Psoas muscle (tissue), 8 donors: ENCODE measurements at places on chromosomes 7 and 10.
A peak's percentile ranks its signal among the peaks of the same experiment; 100 is the strongest.

- no peak for DNase-seq
Observed at GRCh38 chr7:69674701-69675182, 76.5 kb downstream of the AUTS2 start.

DNA sequence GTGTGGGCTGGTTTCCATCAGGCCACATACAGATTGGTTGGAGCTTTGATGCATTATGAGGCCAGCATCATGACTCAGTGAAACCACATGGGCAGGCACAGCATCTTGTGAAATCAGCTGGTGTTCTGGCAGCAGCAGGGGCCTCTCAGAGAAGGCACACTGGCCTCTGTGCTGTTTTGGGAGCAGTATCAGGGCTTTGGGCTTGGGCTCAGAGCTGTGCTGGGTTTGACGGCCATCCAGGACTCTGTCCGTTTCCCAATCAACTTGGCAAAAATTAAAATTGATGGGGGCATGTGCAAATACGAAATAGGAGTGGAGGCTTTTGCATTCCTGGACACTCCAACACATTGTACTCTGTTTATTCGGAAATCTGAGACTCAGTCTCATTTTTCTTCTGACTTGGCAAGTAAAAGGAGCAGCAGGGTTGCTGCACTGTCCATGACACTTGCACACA lies 190.9 kb downstream of the BMPER start:
- DNase-seq, result peak; percentile 88

DNA sequence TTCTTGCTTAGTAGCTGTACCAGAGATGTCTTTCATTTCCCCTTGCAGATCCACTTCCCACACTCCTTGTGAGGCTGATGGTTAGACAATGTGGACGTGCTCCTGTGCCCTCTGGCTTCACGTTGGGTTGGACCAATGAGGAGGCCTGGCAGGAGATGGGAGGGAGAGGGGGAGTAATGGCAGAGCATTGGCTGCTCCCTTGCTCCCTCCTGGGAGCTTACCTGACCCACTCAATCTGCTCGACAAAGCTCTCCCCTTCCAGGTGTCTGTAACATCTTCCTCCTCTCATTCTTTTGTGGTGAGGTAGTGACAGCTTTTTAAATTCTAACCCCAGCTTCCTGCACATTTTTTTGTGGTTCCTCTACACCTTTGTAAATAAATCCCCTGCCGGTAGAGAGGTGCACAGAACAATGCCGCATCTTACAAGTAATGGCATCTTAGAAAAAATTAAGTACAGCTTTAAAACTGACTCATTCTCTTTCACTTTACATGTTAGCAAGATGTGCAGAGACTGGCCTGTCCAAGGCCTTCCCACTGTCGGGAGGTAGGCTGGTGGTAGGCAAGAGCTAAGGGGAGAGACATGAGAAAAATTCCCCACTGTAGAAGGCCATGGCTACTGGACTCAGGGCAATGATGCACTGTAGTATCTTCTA lies 134.3 kb downstream of the HTR7 start:
- no peak for DNase-seq

- no peak for DNase-seq
Observed at GRCh38 chr7:120442838-120443237, 169.9 kb downstream of the KCND2 start.

- no peak for DNase-seq
Observed at GRCh38 chr7:31778296-31778695, 91.3 kb downstream of the PPP1R17 start.

DNA sequence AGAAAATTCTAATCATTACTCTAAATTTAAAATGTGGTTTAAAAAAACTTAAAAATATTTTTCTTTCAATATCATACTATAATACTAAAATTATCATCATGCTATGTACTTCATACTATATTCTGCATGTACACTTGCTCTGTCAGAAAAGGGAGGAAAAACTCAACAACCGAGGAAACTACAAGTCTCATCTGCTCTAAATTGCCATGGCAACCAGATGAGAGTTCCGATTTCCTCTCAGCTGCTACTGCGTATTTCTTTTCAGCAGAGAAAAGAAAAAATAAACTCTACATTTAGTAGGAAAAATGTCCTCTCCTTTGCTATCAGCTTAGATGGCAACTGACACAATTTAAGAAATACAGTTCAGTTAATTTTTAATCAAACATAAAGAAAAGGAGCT lies 178.9 kb downstream of the SRPK2 start:
- DNase-seq, result no peak

- DNase-seq, result no peak
Observed at GRCh38 chr7:30937416-30937815, 25.8 kb downstream of the AQP1 start.

DNA sequence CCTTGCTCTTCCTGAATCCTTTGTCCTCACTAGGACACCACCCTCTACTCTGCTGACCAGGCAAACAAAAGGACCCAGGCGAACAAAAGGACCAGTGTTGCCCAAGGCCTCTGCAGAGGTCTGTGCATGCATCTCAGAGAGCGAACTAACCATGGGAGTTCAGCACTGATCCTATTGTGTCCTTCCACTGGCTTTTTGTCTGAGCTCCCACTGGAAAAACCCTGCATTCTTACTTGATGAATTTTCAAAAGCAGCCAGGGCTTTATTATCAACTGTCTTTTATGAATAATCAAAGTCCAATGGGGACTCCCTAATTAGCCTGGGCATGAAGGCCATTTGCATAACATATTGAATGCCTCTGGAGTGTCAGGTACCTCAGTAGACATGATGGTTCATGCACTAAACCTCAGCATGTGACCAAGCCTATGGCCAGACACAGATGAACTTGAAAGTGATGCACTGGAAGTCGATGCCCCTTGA lies 140.6 kb downstream of the KCNMA1 start:
- DNase-seq, result no peak

GRCh38 chr10:33386926-33387325 lies 52.5 kb upstream of the NRP1 start:
- no peak for DNase-seq

DNA sequence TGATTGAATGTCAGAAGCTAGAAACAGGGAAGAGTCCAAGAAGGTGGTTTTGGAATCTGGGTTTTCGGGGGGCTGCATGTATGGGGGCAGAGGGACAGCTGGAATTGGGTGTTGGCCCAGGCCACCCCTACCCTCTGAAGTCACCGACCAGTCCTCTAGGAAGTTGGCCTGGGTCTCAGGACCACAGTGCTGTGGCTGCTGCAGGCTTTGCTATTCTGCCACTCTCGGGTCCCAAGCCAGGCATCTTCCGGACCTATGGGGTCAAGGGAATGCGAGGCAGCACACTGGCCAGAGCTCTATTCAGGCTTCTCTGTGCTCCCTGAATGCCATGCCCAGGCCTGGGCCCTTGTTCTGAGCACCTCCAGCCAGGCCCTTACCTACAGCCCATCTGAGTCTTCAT lies 13.2 kb downstream of the FGF8 start:
- no peak for DNase-seq

DNA sequence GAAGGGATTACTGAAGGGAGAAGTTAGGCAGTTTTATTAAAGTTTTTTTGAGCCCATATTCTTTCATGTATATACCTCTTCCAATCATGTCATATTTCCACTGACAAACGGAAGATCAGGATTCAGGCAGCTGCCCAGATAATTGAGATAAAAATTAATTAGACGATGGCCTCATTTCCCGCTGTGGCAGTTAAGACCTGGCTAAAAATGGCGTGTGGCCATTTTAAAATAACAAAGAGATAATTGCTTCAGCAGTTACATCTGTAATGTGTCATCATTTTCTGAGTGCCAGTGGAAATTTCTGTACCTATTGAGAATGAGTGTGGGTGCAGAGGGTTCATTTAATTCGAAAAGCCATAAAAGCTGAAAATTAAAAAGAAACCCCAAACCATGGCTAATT lies 215.1 kb downstream of the STK31 start:
- DNase-seq, result no peak

DNA sequence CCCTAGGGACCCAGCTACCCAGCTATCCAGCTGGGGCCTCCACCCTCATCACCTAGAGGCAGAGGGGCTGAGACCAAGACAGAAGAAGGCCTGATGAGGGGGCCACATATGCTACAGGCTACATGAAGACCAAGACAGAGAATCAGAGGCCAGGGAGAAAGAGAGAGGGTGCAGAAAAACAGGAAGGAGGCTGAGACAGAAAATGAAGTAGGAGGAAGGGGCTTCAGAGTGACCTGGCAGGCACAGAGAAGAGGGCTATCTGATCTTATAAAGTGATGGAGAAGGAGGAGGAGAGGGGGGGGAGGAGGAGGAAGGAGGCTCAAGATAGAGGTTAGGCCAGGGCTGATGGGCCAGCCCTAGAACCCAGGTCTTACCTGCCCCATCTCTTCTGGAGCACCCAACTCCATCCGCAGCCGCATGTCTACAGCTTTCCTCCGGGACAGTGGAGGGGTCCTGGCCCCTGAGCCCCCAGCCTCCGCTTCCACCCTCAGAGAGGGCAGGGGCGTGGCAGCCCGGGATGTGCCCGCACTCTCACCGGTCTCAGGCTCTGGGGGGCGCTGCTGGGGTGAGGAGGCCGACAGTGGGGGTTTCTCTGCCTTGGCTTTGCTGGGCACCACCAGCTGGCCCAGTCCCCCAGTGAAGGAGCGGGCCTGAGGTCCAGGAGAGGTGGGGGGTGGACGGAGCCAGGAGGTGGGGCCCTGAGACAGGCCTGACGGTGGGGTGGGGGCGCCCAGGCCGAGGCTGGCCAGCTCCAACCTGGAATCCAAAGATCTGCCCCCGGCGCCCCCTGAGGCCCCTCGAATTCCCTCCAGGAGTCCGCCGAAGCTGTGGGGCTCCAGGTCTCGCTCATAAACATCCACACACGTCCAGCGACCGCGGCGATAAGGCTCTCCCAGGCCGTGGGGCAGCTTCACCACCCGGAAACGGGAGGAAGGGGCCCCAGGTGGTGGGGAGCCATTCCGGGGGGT lies 1.8 kb downstream of the TSC22D4 start:
- DNase-seq, result no peak

GRCh38 chr10:107718864-107719263 lies 554.4 kb upstream of the SORCS1 start:
- no peak for DNase-seq

- DNase-seq, result no peak
Observed at GRCh38 chr7:141840708-141841107, 577 bp downstream of the PRSS37 start.

DNA sequence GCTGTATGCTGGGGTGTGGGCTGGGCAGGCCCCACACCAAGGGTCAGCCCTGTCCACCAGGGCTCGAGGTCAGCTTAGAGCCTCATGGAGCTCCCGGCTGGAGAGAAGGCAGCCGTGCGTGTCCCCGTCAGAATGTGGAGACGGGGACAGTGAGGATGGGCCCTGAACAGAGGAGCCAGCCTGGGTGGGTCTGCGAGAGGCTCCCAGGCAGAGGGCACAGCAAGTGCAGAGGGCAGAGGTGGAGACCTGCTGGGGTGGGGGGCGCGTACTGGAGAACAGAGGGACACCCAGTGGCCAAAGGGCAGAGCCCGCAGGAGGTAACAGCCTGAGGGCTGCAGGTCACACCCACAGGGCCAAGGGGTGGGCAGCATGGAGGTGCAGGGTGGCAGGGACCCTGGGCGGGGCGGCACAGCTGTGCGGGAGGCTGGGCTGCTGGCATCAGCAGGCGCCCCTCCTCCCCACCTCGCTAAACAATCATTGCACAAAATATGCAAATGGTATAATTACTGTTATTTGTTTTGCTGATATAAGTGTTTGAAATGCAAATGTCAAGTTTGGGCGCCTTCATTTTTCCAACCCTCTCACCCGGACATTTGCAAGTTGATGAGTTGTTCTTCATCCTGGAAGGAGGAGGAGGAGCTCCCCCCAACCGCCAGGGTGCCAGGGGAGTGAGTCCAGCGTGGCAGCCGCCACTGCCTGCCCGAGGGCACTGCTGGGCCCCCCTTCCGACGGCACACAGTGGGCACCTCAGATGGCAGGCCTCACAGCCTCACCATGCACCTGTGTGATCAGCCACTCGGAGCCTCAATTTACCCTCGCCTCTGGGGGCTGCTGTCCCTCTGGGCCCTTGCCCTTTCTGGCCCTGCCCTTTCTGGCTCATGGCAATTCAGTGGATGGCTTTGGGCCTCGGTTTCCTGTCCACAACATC lies 35.0 kb downstream of the ELFN1 start:
- DNase-seq, result no peak

DNA sequence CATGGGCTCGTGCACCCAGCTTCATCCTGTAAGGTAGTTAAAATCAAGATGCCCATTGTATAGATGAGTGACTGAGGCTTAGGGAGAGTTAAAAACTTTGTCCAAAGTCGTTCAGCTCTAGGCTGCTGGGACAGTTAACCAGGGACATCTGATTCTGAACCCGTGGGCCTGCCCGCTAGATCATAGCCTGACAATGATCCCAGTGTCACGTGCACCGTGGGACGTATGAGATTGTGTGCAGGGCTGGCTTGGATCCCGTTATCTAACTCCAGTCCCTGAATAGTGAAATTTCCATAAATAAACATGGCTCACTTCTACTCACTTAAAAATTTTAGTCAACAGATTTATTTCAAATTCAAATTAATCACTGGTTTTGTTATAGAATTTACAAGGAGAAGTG lies 24.9 kb downstream of the C10orf120 start:
- DNase-seq, result no peak

DNA sequence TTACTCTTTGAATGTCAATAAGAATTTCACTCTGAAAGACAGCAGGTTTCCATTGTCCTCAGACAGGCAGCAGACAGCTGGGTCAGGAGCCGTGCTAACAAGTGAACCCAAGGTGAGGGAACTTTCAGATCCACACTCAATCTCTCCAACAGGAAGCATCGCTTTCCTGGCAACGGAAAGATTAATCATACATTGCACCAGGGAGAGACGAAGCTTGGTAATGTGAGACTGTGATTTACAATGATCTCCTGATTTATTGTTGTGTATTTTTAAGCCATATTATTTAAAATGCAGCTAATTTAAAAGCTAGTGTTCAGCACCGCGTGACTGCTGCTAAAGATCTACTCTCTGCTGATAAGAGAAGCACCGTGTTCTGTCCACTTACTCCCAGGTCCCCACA lies 17.5 kb upstream of the NOM1 start:
- DNase-seq, result no peak

- DNase-seq, result no peak
Observed at GRCh38 chr7:127375631-127376030, 16.9 kb downstream of the ZNF800 start.

- DNase-seq, result no peak
Observed at GRCh38 chr7:119572541-119572940, 700.4 kb upstream of the KCND2 start.

GRCh38 chr7:43906331-43907010 lies at the start of gene URGCP:
URGCP (minus strand) TSS chr7:43906596; CDS start chr7:43906575, 21 bp downstream.
- peak; percentile 59 for DNase-seq

DNA sequence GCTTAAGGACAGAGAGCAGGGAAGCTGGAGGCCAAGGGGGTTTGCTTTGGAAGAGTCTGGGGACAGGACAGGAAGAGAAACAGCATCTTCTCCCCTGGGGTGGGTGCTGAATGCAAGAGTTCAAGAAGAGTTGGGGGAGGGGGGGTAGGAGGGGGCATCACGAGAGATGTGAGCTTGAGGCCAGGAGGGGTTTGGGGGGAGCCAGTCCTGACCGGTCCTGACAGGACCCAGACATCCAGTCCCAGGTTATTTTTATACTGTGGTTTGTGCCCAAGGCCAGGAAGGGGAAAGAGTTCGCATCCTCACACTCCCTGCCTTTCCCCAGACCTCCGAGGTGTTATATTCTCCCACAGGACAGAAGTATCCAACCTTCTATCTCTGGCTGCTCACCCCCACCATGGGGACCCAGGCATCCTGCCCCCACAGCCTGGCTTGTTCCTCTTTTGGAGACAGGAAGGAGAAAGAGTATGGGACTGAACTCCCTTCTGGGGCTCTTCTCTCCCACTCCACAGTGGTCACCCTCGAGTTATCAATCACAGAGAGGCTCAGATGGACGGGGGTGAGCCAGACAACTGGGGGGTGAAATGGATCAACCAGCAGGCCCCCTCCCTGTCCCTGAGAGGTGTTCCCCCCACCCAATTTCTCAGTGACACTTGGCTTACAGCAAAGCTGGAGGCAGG lies 2.8 kb downstream of the TSC22D4 start:
- no peak for DNase-seq
